ENCODE measurements at places on chromosomes 2 and 18.

- DNase-seq: no peak
These were observed 800 bp downstream of the VIL1 start for GRCh38 chr2:218419630-218420216.

- DNase-seq: no peak
These were observed 107.4 kb downstream of the TMEM200C start for GRCh38 chr18:5787936-5788335.

- DNase-seq: no peak
These were observed 1157.4 kb downstream of the RPIA start for GRCh38 chr2:89848763-89849368.

DNA sequence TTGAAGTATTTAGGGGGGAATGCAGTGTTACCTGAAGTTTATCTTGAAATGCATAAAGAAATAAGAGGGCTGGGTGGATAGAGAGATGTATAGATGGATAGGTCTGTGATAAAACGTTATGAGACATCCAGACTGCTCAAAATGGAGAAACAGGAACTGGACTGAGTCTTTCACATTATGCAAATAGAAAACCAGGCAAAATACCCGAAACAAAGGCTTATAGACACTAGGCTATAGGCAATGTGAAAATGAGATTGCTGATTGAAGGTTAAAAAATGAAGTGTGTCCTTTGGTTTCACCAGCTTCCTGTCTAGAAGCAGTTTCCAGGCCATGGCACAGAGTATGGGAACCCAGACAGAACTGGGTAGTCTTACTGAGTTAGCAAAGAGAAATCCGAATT, 24.9 kb upstream of the SLC3A1 start:
- DNase-seq: no peak

GRCh38 chr2:205713086-205713485, 30.8 kb downstream of the NRP2 start:
- no peak for DNase-seq

- no peak for DNase-seq
These were observed 10.1 kb downstream of the ITM2C start for GRCh38 chr2:230874876-230875275.

GRCh38 chr2:67645280-67646138, 248.4 kb downstream of the ETAA1 start:
- DNase-seq: no peak

DNA sequence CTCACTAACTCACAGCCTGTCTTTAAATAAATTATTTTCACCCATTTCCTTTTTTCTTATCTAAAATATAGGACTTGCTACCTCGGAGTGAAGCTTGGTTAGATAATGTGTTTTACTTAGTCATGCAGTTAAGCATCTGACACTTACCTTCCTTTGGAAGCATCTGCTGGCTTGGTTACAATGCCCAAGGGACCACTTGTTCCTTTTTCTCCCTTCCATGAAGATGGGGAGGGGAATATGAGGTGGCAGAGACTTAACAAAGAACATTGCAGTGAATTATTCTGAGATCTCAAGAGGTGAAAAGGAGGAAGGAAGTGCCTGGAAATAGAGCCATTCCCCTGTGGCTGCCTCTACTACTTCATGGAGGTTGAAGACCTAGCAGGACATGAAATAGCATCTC, 145.4 kb upstream of the FOSL2 start:
- no peak for DNase-seq

Data from activated CD8-positive, alpha-beta T cell treated with anti-CD3 and anti-CD28 coated beads, Interleukin-2, amount 10 ng/mL, durations not matched to agents 7 days and 5 days (primary cell).